ENCODE measurements at places on chromosomes 11 and 22. TPM values are rescaled to one million over a fixed set of nuclear protein-coding genes. Genes with fewer than 3 reads are reported as not detected.

Gene CALCB
- not detected for total RNA-seq

Gene CNIH2
- total RNA-seq = 5.0 TPM

Gene DCHS1
- total RNA-seq = 63.0 TPM

Gene MPZL2
- total RNA-seq = not detected

DNA sequence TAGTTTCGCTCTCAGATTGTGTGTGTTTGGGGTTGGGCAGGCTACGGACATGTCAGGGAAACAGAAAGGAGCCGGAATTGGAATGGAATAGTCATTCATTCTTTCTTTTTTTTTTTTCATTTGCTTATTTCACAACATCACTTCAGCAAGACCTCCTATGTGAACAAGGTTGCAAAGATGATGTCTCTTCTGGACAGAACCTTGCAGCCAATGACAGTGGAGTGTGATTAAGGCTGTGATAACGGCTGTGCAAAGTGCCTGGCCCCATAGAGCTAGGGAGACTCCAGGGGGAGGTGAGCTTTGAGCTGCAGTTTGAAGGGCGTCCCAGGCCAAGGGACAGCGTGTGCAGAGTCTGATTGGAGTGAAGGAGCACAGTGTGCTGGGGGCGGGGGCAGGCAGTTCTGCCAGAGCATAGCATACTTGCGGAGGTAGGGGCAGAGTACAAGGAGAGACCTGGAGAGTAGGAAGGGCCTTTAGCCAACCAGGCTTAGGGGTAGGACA, 3.4 kb downstream of the TIGD3 start:
- no peak overlapping the region for H3K4me3 ChIP-seq
- H3K27me3 ChIP-seq = peaks cover 7% of the 10 kb centered on the region
- DNase-seq = no peak
- peaks cover 2% of the 10 kb centered on the region for H3K36me3 ChIP-seq
- peaks cover 14% of the 10 kb centered on the region for H3K4me1 ChIP-seq

GRCh38 chr22:35177811-35178210, 79.5 kb upstream of the HMGXB4 start:
- no peak overlapping the region for H3K27ac ChIP-seq
- no peaks in the 10 kb centered on the region for H3K4me1 ChIP-seq
- no peaks in the 10 kb centered on the region for H3K36me3 ChIP-seq
- H3K27me3 ChIP-seq = peaks cover 23% of the 10 kb centered on the region

DNA sequence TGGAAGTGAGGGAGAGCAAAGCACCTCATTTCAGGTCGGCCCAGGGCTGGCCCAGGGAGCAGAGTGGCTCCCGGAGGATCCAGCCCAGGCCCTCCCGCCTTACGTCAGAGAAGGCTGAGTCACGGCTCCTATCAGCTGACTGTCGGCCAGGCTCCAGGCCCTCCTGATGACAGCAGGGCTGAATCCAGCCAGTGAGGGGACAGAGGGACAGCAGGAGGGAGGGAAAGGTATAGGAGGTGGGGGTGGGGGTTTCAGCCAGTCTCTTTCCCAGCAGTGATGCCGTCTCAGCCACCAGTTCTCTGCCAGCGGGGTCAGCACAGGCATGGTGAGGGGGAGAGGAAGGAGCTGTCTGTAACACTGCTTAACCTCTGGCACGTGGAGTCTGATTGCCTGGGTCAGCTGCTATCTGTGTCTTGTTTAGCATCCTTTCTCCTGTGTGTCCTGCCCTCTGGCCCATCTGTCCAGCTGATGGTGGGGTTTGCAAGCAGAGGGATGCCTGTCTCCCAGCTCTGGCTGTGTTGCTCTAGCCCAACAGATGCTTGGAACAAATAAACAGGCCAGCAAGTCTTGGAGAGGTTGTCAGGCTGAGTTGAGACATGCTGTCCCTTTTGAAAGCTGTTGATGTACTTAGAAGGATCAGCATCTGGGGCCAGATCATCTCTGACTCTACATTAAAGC, 74.0 kb downstream of the ADAMTS15 start:
- no peaks in the 10 kb centered on the region for H3K27me3 ChIP-seq
- no peaks in the 10 kb centered on the region for H3K36me3 ChIP-seq
- H3K4me3 ChIP-seq = no peak overlapping the region
- H3K27ac ChIP-seq = peak overlapping the region; percentile 45

- H3K4me1 ChIP-seq = no peaks in the 10 kb centered on the region
- no peak overlapping the region for H3K27ac ChIP-seq
- no peak overlapping the region for H3K4me3 ChIP-seq
- DNase-seq = no peak
- H3K36me3 ChIP-seq = no peaks in the 10 kb centered on the region
- H3K27me3 ChIP-seq = no peaks in the 10 kb centered on the region
Observed at GRCh38 chr11:95968585-95968984, 44.7 kb upstream of the MTMR2 start.
